Stimulated activated CD8-positive, alpha-beta memory T cell treated with anti-CD3 and anti-CD28 coated beads, Interleukin-4, amount 100 ng/mL, for 1 hour (primary cell): ENCODE measurements at places on chromosomes 3 and 15.

- DNase-seq, result no peak
Observed at GRCh38 chr3:52406231-52406661, 38.7 kb downstream of the SEMA3G start.

DNA sequence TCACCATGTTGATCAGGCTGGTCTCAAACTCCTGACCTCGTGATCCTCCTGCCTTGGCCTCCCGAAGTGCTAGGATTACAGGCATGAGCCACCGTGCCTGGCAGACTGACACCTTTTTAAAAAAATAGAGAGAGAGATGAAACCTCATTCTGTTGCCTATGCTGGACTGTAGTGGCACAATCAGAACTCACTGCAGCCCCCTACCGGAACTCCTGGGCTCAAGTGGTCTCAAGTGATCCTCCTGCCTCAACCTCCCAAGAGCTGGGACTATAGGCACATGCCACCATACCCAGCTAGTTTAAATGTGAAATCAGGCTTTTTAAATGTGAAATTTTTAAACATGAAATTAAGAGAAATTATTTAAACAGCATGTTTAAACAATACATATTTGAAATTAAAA, 265.2 kb upstream of the UBE2E1 start:
- DNase-seq, result no peak

DNA sequence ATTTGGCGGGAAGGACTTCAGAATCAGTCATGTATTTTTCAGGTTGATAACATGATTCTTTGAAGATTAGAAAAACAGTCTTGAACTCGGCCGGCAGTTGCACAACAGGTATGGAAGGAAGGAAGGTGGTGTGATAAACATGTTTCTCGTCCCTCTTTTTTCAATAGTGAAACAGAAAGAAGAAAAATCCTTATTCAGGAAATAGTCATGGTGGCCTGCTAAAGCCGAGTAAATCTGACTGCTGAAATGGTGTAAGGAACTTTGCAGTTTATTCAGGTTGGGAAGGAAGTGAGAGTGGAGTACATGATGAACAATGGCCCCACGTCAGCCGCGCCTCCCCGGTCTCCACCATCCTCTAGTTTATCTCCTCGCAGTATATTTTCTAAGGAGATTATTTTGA, 6.7 kb downstream of the RASGRP1 start:
- DNase-seq, result no peak

DNA sequence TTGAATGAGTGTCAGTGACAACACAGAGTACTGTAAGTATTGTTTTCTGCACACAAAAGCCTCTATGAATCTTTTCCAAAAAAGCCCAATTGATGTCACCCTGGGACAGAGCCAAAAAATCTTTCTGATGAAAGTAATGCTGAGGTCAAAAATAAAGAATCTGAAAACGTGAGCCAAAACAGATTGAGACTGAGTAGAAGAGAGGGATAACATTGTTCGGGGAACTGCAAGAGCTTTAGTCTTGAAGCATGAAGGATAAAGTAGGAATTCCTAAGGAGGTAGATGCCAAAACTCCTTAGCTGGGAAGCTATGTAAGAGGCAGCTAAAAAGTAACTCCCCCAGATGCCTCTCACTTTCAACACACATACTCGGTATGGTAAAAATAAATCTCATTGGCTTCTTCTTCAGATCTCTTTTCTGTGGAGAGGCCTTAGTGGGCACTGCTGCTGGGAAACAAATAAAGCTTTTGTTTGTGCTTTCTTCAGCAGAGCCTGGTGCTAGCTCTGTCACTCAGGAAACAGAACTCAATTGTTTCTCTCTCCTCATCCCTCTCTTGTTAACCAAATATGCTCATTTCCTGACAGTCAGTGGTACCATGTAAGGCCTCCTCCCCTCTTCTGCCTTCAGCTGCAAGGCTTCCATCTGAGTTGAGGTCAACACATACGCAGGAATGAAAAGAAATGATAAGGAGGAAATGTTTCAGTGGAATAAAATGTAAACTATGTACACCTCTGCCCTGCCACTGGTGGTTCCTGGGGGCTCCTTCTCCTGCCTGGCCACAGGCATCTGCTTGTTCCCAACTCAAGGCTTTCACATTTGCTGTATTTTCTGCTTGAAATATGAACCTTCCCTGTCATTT, 58.1 kb downstream of the CD200 start:
- no peak for DNase-seq

- DNase-seq, result no peak
Observed at GRCh38 chr3:122975163-122975923, 52.2 kb downstream of the SEMA5B start.

GRCh38 chr3:15241341-15241740, 35.3 kb downstream of the CAPN7 start:
- no peak for DNase-seq
